Bronchial epithelial cell (primary cell): ENCODE measurements at places on chromosomes 12 and 14. TPM values are rescaled to one million over a fixed set of nuclear protein-coding genes. Genes with fewer than 3 reads are reported as not detected.

TMEM132D gene
- total RNA-seq = not detected in 2 replicates

CCDC177 gene
- not detected in 2 replicates for total RNA-seq

HOXC12 gene
- not detected in 2 replicates for total RNA-seq

CLEC4A gene
- 0.53 TPM in 1 of 2 replicates, not detected in the other for total RNA-seq

RNASE7 gene
- total RNA-seq = 8.2 and 12.1 TPM in 2 replicates

ATG14 gene
- 9.3 and 10.5 TPM in 2 replicates for total RNA-seq

MMP17 gene
- total RNA-seq = 4.1 and 4.5 TPM in 2 replicates

CYP27B1 gene
- 0.77 and 3.9 TPM in 2 replicates for total RNA-seq

MIP gene
- total RNA-seq = 0.26 TPM in 1 of 2 replicates, not detected in the other

TAS2R13 gene
- 0.38 and 1.1 TPM in 2 replicates for total RNA-seq

C14orf39 gene
- total RNA-seq = 1.0 and 1.3 TPM in 2 replicates

CACNA1C gene
- total RNA-seq = not detected in 2 replicates

SMOC1 gene
- total RNA-seq = 10.8 and 16.3 TPM in 2 replicates

KRT6C gene
- total RNA-seq = 16.8 and 138 TPM in 2 replicates

KCNC2 gene
- total RNA-seq = under 0.01 TPM in 1 of 2 replicates, not detected in the other

TSPAN9 gene
- total RNA-seq = 5.0 and 9.0 TPM in 2 replicates

SERPINA9 gene
- not detected in 2 replicates for total RNA-seq

NTF3 gene
- total RNA-seq = not detected in 2 replicates

RND1 gene
- total RNA-seq = 2.9 and 4.5 TPM in 2 replicates

KRT2 gene
- not detected in 2 replicates for total RNA-seq

LRFN5 gene
- under 0.01 and 0.13 TPM in 2 replicates for total RNA-seq

CD163L1 gene
- not detected in 2 replicates for total RNA-seq
